Stomach (tissue), 19 donors: ENCODE measurements at places on chromosomes 16 and 17. TPM values are rescaled to one million over a fixed set of nuclear protein-coding genes. Genes with fewer than 3 reads are reported as not detected.

GRCh38 chr17:50891577-50891989 lies 25.4 kb upstream of the TOB1 start:
- no peaks in the 10 kb centered on the region for H3K27me3 ChIP-seq
- peak overlapping the region; percentile 45 for H3K27ac ChIP-seq
- no peaks in the 10 kb centered on the region for H3K4me1 ChIP-seq
- no peak overlapping the region for H3K4me3 ChIP-seq
- no peak for DNase-seq

DNA sequence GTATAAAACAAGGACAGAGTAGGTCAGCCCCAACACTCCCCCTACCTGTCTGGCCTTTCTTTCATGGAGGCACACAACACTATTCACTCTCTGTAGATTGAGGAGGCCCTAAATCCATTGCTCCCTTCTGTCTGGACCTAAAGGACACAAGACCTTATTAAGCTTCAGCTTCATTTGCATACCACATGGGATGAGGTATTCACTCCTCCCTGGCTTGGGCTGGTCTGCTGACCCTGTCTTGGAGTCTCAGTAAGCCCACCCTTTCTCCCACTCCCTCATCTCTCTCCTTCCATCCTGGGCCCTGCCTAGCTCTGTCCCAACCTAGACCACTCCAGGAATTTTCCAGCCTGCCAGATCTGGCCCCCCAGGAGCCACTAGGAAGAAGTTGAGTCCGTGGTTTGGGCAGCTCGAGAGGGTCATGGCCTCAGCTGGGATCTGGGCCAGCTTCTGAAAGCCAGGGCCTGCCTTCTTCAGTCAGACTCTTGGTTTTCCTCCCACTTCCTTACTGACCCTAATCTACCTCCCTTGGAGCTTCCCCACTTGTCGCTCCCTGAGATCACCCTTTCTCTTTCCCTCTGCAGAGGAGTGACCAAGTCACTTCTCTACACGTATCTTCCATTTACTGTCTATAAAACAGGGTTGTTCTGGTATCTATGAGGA lies 6.5 kb upstream of the LLGL1 start:
- peak; percentile 60 for DNase-seq
- H3K36me3 ChIP-seq: no peaks in the 10 kb centered on the region
- H3K27ac ChIP-seq: peak overlapping the region; percentile 28
- peaks cover 24% of the 10 kb centered on the region for H3K4me1 ChIP-seq

GRCh38 chr16:3508736-3509135 lies 7.9 kb downstream of the CLUAP1 start:
- no peak for DNase-seq
- H3K4me1 ChIP-seq: peaks cover under 1% of the 10 kb centered on the region
- H3K36me3 ChIP-seq: peaks cover 92% of the 10 kb centered on the region
- H3K4me3 ChIP-seq: no peak overlapping the region
- H3K27ac ChIP-seq: no peak overlapping the region
- H3K27me3 ChIP-seq: no peaks in the 10 kb centered on the region

DNA sequence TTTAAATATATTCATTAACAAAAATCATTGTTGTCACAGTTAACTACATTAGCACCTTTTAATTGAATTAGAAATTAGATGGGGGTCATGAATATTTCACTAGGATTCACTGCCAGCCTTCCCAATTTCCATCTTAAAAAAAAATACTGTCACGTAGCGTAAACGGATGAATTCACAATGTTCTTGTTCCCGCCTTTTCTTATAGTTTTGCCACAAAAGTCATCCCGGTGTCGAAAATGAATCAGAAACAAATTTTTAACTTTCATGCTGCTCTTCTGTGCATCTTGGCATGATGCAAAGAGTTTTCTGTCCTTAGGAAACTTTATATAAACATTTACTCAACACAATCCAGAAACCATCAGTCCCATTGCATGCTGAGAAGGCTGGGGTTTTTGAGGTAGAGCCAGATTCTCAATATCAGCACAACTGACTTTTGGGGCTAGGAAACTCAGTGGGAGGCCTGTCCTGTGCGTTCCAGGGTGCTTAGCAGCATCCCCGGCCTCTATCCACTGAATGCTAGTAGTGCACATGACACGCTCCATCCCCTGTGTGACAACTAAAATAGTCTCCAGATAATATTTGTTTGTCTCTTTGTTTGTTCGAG lies 252.9 kb upstream of the XYLT1 start:
- DNase-seq: no peak
- H3K4me3 ChIP-seq: no peak overlapping the region
- no peak overlapping the region for H3K27ac ChIP-seq
- no peaks in the 10 kb centered on the region for H3K4me1 ChIP-seq

- no peak for DNase-seq
- H3K4me3 ChIP-seq: no peak overlapping the region
- peaks cover 6% of the 10 kb centered on the region for H3K27me3 ChIP-seq
- peaks cover 5% of the 10 kb centered on the region for H3K4me1 ChIP-seq
- H3K27ac ChIP-seq: no peak overlapping the region
- no peaks in the 10 kb centered on the region for H3K36me3 ChIP-seq
These were observed 121.2 kb upstream of the RCVRN start for GRCh38 chr17:10025976-10026901.

SDR42E2 gene
- total RNA-seq: not detected

CCL14 gene
- 8.4 TPM for total RNA-seq

ABCA9 gene
- total RNA-seq: 38.5 TPM

MVD gene
- 302 TPM for total RNA-seq

TBC1D16 gene
- 12.7 TPM for total RNA-seq
